ENCODE measurements at places on chromosomes 12 and 14.

DNA sequence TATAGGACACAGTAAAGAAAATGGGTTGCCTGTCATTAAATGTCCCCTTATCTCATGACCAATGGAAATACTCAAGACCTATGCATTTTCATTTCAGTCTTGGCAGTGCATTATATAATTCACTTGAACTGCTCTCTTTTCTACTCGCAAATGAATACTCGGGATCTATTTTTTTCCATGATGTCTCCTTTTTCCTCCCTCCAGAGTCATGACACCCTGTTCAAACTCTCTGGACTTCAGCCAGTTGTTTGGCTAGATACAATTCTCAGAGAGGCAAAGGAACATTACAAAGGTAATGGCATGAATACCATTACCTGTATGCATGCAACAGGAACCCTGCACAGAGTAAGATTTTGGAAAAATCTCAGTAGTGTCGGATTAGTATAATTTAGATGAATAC lies 130.9 kb downstream of the GPR135 start:
- no peak for DNase-seq

DNA sequence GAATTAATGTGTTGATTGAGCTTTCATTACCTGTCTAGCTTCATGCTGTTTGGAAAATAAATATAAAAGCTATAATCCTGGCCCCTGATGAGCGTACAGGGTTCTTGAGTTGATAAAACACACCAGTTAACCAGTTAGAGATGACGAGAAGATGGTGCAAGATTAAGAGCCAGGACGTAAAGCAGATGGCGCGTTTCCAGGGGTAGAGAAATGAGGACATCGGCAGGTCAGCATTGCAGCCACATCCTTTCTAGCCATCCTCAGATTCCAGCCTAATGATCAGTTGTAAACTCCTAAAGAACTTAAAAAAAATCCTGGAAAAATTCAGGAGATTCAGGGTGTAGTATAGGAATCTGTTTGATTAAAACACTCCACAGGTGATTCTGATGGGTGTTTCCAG lies 203.7 kb downstream of the CACNA1C start:
- DNase-seq: no peak

- no peak for DNase-seq
Observed at GRCh38 chr14:89384023-89384422, 33.0 kb downstream of the FOXN3 start.

- DNase-seq: no peak
Observed at GRCh38 chr12:98106031-98106683, 409.2 kb upstream of the TMPO start.

DNA sequence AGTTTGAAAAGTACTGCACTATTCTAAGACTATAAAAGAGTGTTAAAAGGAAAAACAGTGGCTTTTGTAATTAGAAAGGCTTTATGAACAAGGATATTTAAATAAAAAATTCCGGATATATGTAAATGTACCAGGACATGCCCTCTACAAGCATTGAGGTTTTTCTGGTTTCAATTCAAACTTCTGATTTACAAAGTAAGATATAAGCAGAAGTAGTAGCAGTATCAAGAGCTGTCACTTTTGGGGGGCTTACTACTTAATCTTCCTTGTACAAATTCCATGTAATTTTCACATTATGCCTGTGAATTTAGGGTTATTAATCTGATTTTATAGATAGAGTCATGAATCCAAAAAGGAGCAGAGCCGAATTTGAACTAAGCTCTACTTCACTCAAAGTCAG lies 170.3 kb upstream of the ATP2B1 start:
- no peak for DNase-seq

DNA sequence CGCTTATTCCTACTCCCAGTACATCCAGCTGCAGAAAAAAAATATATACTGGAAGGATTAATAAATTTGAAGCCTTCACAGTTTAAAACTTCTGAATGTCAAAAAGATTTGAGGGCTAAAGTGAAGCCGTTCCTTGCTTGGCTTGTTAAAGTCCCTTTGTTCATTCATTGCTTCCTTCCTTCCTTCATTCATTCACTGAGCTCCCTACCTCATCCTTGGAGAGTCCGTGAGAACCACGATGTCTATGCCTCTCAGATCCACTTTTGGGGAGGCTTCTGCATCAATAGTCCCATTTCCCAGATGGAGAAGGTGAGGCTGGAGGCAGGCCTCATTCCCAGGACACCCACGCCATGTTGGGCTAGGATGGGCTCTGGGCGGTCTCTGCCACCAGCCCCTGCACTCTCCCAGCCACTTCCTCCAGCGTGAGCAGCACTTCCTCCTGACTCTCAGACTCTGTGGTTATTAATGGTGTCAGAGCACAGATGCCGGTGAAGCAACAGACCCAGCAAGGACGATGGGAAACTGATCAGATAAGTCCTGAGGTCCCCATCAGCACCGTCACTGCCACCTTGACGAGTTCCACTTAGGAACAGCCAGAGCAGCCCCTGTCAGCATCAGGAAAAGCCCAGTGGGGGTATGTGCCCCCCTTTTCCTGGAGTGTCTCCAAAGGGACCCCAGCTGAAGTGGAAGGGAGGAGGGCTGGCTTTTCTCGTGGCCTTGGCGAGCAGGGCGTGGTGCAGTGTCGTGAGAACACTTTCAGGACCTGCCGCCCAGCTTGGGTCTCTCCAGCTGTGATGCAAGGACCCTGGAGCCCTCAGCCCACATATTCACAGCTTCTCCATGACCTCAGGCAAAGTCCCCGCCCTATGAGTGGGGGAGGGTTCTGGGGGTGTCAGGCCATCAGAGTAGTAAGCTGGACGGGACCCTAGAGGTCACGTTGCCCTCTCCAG lies 21.2 kb downstream of the ASB2 start:
- no peak for DNase-seq

DNA sequence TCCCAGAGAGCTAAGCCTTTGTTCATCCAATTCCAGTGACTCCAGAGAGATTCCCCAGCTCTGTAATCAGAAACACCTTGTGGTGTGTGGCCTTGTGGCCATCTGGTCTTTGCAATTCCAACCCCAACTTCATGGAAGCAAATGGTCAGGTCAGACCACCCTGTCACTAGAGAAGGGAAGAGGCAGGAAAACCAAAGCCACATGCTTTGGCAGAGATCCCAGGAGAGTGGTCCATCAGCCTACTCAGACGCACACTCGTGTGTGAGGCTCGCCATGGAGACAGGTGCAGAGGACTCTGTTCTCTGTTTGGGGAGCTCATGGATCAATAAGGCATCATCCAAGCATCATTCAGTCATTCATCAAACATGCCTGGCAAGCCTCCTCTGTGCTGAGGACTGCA lies 46.2 kb upstream of the TUNAR start:
- DNase-seq: no peak

DNA sequence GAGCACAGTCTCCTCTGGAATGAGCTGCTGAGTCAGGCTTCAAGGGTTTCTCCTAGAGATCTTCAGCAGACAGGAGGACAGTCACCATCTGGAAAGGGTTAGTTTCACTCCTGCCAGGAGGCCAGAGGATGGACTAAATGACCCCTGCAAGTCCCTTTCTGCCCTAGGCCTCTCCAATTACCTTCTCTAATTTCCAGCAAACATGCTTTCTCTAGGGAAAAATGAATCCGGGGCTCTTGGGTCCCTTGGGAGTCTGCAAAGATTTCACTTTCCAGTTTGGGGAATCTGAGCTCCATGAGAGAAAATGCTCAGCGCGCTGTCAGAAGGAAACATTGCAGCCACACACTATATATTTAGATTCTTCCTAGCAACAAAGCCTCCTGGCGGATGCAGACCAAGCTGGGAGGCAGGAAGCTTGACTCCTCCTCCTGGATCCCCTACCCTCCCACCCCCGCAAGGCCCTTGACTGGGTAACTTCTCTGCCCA lies 184.4 kb upstream of the CCND2 start:
- DNase-seq: no peak

DNA sequence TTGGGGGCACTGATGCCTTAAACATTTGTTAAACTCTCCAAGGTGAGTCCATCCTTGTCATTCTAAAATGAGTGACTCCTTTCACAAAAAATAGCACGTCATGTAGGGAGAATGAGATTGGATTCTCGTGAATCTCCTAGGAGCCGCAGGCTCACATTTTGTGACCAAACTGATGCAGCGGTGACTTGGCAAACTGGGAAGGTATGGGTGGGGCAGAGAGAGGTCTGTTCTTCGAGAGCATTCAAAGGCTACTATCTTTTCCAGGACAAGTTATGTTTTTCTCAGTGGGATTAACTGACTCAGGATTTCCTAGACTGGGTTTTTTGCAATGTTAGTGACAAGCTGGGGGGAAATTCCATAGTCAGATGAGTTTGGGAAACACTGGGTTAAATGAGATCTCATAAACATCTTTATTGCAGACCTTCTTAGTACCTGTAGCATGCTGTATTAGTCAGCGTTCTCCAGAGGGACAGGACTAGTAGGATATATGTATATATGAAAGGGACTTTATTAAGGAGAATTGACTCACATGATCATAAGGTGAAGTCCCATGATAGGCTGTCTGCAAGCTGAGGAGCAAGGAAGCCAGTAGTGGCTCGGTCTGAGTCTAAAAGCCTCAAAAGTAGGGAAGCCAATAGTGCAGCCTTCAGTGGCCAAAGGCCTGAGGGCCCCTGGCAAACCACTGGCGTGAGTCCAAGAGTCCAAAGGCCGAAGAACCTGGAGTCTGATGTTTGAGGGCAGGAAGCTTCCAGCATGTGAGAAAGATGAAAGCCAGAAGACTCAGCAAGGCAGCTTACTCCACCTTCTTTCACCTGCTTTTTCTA lies 61.0 kb downstream of the FOXN4 start:
- no peak for DNase-seq

- DNase-seq: no peak
Observed at GRCh38 chr14:78329371-78329770, 159.2 kb downstream of the NRXN3 start.

- no peak for DNase-seq
Observed at GRCh38 chr14:98366429-98366828, 905.6 kb downstream of the BCL11B start.

DNA sequence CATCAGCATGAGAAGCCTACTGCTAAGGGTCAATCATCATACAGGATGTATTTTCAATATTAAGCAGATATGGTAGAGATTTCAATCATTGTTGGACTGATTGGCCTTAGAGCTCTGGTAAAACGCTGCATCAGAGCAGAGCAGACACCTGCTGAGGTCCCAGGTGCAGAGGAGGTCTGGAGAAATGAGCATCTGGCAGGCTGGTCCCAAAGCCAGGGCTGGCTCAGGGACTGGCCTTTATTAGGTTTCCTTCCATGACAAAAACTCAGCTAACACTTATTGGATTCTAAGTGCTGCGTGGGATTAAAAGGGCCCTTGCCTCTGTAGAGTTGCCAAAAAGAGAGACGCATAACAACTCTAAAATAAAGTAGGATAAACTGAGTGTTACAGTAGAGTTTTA lies 29.7 kb downstream of the AKAP6 start:
- DNase-seq: peak; percentile 44

- peak; percentile 91 for DNase-seq
Observed at GRCh38 chr14:60514741-60515491, 6.0 kb downstream of the SIX6 start.

GRCh38 chr12:129310346-129310745 lies 457.1 kb downstream of the GLT1D1 start:
- DNase-seq: no peak

- DNase-seq: no peak
Observed at GRCh38 chr12:39685854-39686657, 66.5 kb upstream of the ABCD2 start.

DNA sequence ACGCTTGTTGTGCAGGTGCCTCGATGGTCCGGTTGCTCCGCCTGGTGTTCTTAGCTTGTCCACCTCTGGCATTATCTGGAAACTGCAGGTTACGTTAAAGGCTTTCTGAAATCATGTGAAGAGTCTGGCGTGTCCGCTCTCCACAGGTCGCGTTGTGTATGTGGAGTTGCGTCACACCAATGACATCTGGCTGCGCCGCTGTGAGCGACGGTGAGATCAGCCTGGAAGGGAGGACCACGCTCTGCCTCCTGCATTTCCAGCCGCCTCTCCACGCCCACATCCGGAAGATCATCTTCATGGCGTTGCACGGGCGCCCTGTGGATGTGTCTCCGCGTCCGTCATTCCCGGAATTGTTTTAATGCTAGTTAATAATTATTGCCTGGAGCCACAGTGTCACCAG lies 50.6 kb upstream of the GALNT9 start:
- DNase-seq: no peak

DNA sequence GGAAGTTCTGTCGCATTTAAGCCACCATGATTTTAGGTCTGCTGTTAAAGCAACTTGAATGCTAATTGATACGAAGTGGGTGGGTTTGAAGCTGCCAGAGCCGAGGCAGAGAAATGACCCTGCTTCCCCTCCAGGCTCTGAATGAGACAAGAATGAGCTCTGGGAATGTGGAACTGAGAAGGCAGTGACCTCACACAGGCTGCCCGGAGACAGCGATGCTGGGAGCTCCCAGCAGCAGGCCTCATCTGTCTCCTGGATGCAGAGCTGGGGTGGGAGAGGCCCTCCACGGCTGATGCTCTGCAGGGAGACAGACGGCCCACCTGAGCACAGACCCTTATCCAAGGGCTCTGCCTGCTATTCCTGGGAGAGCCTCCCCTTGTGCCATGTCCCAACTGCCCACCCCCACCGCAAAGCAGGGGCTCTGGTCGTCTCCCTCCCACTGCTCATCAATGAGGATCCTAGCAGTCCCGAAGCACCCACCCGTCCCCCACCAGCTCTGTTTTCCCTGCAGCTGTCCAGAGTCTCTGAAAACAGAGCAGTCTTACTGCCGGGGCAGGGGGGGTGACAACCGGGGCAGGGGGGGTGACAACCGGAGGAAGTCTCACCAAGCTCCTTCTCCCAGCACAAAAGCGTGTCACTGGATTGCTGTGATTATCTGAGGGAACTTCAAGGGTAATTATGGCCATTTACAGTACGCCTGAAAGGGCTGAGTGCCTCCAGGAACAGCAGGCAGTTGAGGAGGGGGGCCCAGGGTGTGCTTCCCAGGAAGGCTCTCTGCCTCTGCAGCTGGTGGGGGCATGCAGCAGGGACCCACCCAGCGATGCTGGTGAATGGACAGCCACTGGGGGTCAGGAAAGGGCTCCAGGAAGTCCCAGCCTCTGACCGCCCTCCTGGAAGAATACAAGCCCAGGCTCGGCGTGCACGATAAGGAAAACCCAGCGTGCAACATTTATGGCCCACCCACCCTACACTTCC lies 67.8 kb downstream of the CHGA start:
- DNase-seq: no peak

- no peak for DNase-seq
Observed at GRCh38 chr12:26514364-26514763, 318.6 kb downstream of the ITPR2 start.

GRCh38 chr14:32083789-32084188 lies 6.7 kb downstream of the ARHGAP5 start:
- no peak for DNase-seq

DNA sequence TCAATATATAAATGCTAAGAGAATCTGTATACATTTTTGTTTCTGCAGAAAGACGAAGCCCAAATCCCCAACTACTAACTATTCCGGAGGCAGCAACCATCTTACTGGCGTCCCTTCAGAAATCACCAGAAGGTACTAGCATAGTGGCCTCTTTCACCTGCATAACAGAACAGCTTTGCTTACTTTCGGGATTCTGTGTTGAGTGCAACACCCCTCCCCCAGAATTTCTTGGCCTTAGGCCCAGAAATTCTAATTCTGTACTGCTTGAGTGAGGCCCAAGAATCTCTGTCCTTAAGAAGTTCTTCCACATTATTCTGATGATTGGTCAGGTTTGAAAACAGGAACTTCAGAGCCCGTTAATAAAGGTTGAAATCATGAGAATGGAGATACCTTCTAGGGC lies 2.9 kb downstream of the SPX start:
- DNase-seq: no peak

All from NCI-H2029 treated with DMSO at 0.1 percent for 48 hours (cell line).